H1 (cell line): ENCODE measurements at places on chromosomes 7 and 10. TPM values are rescaled to one million over a fixed set of nuclear protein-coding genes. Genes with fewer than 3 reads are reported as not detected.

Gene SPACDR
- 0.33 TPM in 1 of 2 replicates, not detected in the other for total RNA-seq

Gene OIT3
- not detected in 2 replicates for total RNA-seq

Gene ADAMTS14
- 2.3 TPM in 2 replicates for total RNA-seq

Gene SUN3
- total RNA-seq: not detected in 2 replicates

Gene BTBD16
- total RNA-seq: not detected in 2 replicates

Gene AFAP1L2
- total RNA-seq: 6.2 and 6.4 TPM in 2 replicates

Gene ABCB4
- 0.57 and 0.60 TPM in 2 replicates for total RNA-seq

Gene NPSR1
- not detected in 2 replicates for total RNA-seq

Gene LLCFC1
- not detected in 2 replicates for total RNA-seq

Gene INPP5A
- total RNA-seq: 25.5 and 27.5 TPM in 2 replicates

Gene PDZD7
- total RNA-seq: 0.88 and 1.1 TPM in 2 replicates

Gene CDHR1
- 8.7 and 10.5 TPM in 2 replicates for total RNA-seq

Gene NCF1
- total RNA-seq: 0.47 TPM in 1 of 2 replicates, not detected in the other

Gene IGFBP1
- total RNA-seq: not detected in 2 replicates

Gene FAM237B
- not detected in 2 replicates for total RNA-seq

- DNase-seq: no peak
- no peaks in the 10 kb centered on the region for H3K27me3 ChIP-seq
- no peaks in the 10 kb centered on the region for H3K4me1 ChIP-seq
Measured at GRCh38 chr7:104993217-104993862, 20.7 kb upstream of the KMT2E start.

- no peaks in the 10 kb centered on the region for H3K27me3 ChIP-seq
- peak overlapping the region; percentile 72 for H3K4me3 ChIP-seq
- DNase-seq: peak; percentile 66
- H3K36me3 ChIP-seq: peaks cover 7% of the 10 kb centered on the region; the same call in 1 of the 2 replicates
- H3K4me1 ChIP-seq: no peaks in the 10 kb centered on the region
Measured at GRCh38 chr10:87093632-87094372, 841 bp downstream of the GLUD1 start.

GRCh38 chr10:74585231-74586087 is 240.9 kb upstream of the KAT6B start:
- H3K27me3 ChIP-seq: no peaks in the 10 kb centered on the region
- H3K4me1 ChIP-seq: no peaks in the 10 kb centered on the region
- no peak overlapping the region for H3K27ac ChIP-seq
- H3K4me3 ChIP-seq: no peak overlapping the region
- no peaks in the 10 kb centered on the region for H3K36me3 ChIP-seq

GRCh38 chr7:150927956-150928344 is 50.2 kb downstream of the KCNH2 start:
- H3K36me3 ChIP-seq: no peaks in the 10 kb centered on the region
- no peaks in the 10 kb centered on the region for H3K4me1 ChIP-seq
- no peak overlapping the region for H3K4me3 ChIP-seq
- H3K27ac ChIP-seq: no peak overlapping the region

DNA sequence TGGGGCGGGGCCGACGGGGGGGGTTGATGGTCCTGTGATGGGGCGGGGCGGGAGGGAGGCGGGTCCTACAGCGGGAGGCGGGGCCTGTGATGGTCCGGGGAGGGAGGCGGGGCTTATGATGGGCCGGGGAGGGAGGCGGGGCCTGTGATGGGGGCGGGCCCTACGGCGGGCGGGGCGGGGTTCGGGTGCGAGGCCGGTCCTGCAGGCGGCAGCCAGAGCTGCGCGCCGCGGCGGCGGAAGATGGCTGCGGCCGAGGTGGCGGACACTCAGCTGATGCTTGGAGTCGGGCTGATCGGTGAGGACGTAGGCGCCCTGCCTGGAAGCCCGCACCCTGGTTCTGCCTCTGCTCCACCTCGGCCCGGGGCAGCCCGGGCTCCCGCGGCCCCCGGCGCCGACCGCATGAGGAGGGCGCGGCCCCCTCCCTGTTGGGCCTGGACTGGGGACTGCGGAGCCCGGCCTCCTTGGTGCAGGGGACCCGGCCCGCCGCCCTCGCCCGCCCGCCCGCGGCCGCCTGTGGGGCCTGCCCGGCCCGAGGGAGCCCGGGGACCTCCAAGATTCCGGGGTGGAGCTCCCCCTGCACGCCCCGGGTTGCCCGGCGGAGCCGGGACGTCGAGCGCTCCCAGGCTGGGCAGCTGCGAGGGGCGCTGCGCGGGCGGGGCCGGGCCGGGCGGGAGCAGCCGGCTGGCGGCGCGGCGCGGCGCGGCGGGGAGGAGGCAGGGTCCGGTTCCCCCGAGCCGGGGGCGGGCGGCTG is at the start of gene DENND10:
TSS of gene DENND10 (plus strand) at position 211 of the 751 bp plus-strand sequence. CDS start at position 241, 30 bp downstream.
- peaks cover 16% of the 10 kb centered on the region for H3K36me3 ChIP-seq
- no peaks in the 10 kb centered on the region for H3K27me3 ChIP-seq
- DNase-seq: peak; percentile 47
- H3K4me1 ChIP-seq: peaks cover 3% of the 10 kb centered on the region
- peak within 1 kb of the TSS; percentile 58; the same call in 1 of the 2 replicates for H3K27ac ChIP-seq

- H3K4me1 ChIP-seq: peaks cover 15% of the 10 kb centered on the region
- H3K27ac ChIP-seq: no peak overlapping the region
- peaks cover 22% of the 10 kb centered on the region for H3K27me3 ChIP-seq
- H3K36me3 ChIP-seq: peaks cover 5% of the 10 kb centered on the region; the same call in 1 of the 2 replicates
Measured at GRCh38 chr7:129776362-129776722, 164.8 kb downstream of the NRF1 start.

GRCh38 chr10:77187376-77187999 is 450.1 kb downstream of the KCNMA1 start:
- DNase-seq: no peak
- no peak overlapping the region for H3K4me3 ChIP-seq
- no peak overlapping the region for H3K27ac ChIP-seq
- H3K27me3 ChIP-seq: no peaks in the 10 kb centered on the region

GRCh38 chr10:24961582-24961981 is 9.2 kb upstream of the PRTFDC1 start:
- H3K27me3 ChIP-seq: no peaks in the 10 kb centered on the region
- DNase-seq: no peak
- H3K4me1 ChIP-seq: no peaks in the 10 kb centered on the region
- no peak overlapping the region for H3K4me3 ChIP-seq
- H3K27ac ChIP-seq: no peak overlapping the region

DNA sequence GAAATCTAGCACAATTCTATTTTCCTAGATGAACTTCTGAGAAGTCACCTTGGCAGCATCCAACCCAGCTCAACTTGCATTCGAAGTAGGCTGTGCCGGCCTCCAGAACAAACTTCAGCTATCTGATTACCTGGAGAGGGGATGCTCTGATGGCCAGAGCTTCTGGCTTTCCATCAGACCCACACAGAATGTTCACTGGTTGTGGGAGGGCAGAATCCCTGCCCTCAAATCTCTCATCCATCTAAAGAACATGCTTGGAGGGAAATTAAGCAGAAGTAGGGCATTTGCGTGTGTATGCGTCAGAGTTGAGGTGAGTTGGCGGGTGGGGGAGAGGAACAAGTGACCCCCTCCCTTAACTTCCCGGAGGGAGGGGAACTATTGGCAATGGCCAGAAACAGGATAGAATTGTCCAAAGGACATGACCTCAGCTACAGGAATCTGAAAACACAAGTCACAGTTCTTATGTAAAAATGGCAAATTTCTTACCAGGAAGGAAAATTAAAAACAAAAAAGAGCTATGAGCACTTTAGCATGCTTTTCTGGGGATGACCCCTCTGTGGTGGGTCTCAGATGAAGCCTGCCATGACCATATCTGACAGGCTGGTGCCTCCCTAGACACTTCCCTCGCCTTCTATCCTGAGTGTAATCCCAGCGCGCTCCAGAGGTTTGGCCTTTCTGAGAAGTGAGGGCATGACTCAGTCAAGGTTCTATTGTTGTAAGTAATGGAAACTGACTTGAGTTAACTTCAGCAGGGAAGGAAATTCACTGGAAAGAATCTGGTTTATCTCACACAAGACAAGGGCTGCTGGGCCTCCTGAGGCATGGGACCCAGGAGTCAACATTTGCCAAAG is 278.8 kb downstream of the RPS24 start:
- no peak for DNase-seq
- H3K36me3 ChIP-seq: no peaks in the 10 kb centered on the region
- no peak overlapping the region for H3K27ac ChIP-seq
- H3K4me3 ChIP-seq: no peak overlapping the region
- H3K27me3 ChIP-seq: no peaks in the 10 kb centered on the region

DNA sequence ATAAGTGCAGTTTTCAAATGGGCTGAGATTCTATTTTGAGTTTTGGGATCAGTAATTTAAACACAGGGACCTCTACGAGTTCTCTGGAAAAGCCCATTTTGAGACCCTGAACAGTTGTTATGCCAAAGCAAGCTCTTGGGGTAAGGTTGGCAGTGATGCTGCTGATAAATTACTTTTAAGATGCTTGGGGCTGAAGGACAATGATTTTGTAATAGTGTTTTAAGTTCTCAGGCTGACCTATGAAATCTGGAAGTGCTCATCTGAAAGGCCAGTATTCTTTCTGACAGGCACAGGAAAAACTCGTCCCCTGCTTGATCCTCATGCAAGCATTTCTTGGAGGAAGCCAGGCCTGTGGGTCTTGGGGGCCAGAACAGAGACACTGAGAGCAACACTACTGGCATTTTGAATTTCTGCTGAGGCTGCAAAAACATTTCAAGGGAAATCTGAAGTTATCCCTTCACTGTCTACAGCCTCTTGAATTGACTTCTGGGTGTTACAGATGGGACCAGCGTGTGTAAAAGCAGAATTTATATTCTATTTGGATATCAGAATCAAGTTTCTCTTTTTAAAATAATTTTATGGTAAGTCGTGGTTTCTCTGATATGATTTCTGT is 79.7 kb downstream of the AUTS2 start:
- H3K27ac ChIP-seq: no peak overlapping the region
- no peaks in the 10 kb centered on the region for H3K36me3 ChIP-seq
- H3K27me3 ChIP-seq: no peaks in the 10 kb centered on the region
- no peak for DNase-seq
- no peak overlapping the region for H3K4me3 ChIP-seq

DNA sequence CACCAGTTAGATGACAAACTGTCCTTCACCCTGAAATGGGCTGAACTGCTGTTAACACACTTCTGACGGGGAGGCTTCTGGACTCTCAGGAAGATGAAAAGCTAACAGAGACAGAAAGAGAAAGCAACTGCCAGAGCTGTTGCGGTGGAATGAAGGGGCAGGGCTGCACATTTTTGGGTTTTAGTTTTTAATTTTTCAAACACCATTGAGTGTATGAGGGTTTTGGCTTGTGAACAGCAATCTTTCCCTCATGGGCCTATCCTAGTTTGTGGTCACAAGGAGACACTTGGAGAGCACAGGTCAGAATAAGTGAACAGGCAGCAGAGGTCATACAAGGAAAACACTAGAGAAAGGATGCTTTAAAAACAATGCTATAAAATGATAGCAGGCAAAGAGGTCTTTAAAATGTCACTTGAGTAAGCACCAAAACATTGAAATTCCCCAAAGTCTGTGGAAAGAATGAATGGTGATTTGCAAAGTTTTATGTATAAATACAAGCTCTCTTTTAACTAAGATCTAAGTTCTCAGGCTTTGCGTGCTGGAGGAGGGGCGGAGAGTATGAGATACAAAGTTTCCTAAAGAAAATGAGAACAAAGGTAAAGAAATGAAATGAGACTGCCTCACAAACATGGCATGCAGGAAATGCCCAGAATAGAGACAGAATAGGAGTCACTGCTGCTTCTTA is 101.4 kb upstream of the GLI3 start:
- no peaks in the 10 kb centered on the region for H3K4me1 ChIP-seq
- no peak overlapping the region for H3K27ac ChIP-seq
- no peaks in the 10 kb centered on the region for H3K36me3 ChIP-seq
- no peak overlapping the region for H3K4me3 ChIP-seq
- DNase-seq: no peak

DNA sequence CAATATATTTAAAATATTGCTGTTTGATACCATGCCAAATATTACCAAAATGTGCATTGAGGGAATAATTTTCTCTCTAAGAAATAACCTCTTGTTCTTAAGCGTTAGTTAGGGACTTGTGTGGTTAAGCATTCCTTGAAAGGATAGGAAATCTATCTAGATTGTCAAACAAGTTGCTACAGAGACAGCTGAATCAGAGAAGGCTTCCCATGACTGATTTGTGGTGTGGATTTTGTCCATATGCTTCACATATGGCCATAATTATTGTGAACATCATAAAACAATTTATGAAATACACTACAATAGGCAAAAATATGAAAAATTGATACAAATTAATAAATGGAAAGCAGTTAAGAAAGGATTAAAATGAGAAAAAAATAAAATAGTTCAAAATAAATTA is 96.3 kb downstream of the GNAT3 start:
- no peaks in the 10 kb centered on the region for H3K27me3 ChIP-seq
- no peaks in the 10 kb centered on the region for H3K4me1 ChIP-seq
- no peak for DNase-seq
- no peaks in the 10 kb centered on the region for H3K36me3 ChIP-seq

DNA sequence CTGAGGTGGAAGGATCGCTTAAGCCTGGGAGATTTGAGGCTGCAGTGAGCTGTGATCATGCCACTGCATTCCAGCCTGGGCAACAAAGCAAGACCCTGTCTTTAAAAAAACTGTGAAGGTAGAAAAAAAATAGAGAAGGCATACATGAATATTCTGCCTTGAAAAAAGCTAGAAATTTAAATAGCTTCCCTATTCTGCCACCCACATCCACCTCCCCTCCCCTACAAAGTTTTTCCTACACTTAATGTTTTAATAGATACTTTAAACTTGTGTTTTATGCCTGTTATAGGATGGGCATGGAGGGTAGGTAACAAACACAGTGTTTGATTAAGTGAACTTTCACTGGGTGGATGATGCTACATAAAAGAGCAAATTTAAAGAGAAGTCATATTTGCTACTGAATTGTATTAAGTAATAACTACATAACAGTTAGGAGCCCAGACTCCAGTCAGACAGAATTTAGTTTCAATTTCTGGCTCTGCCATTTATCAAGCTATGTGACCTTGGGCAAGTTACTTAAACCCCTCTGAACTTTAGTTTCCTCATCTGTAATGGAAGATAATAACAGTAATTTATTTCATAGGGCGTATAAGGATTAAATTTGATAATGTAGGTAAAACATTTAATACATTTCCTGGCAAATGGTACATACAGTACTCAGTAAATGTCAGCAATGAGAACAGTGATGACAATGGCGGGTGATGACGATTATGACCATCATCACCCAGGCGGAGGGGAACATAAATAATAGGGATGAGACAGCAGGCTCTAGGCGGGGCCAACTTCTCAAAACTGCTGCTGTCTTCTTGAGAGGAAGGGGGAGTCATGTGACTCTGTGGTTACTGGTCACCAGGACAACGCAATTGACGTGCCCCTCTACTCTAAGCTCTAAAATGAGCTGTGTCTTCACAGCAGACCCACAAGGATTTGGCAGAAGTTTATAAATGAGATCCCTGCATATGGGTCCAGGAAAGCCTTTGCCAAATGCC is 15.8 kb downstream of the DNMBP start:
- no peaks in the 10 kb centered on the region for H3K4me1 ChIP-seq
- H3K27me3 ChIP-seq: no peaks in the 10 kb centered on the region
- H3K36me3 ChIP-seq: no peaks in the 10 kb centered on the region
- DNase-seq: no peak

- no peaks in the 10 kb centered on the region for H3K36me3 ChIP-seq
- peak overlapping the region; percentile 83 for H3K27ac ChIP-seq
- H3K4me1 ChIP-seq: peaks cover 13% of the 10 kb centered on the region; the same call in 1 of the 2 replicates
- no peaks in the 10 kb centered on the region for H3K27me3 ChIP-seq
Measured at GRCh38 chr10:17201794-17202116, 283 bp upstream of the TRDMT1 start.

- H3K27me3 ChIP-seq: peaks cover 27% of the 10 kb centered on the region
- H3K4me1 ChIP-seq: peaks cover 8% of the 10 kb centered on the region
- H3K4me3 ChIP-seq: no peak overlapping the region
- H3K36me3 ChIP-seq: no peaks in the 10 kb centered on the region
Measured at GRCh38 chr10:44863344-44864047, 47.6 kb upstream of the TMEM72 start.
